Esophagus squamous epithelium (tissue), 5 donors: ENCODE measurements at places on chromosomes 16 and 17. TPM values are rescaled to one million over a fixed set of nuclear protein-coding genes. Genes with fewer than 3 reads are reported as not detected.

The NOL3 gene
- total RNA-seq, result 34.9 TPM

The LGALS9B gene
- total RNA-seq, result 20.8 TPM

The KRTAP1-5 gene
- total RNA-seq, result not detected

The TRPV3 gene
- 0.76 TPM for total RNA-seq

The CLEC3A gene
- not detected for total RNA-seq

The IL17C gene
- not detected for total RNA-seq

The PTGES3L gene
- total RNA-seq, result 0.27 TPM

The CDR2L gene
- 6.3 TPM for total RNA-seq

The CHD9NB gene
- total RNA-seq, result 2.2 TPM

The DPEP2 gene
- 0.18 TPM for total RNA-seq

The ZNF778 gene
- total RNA-seq, result 5.5 TPM

The NFAT5 gene
- 15.7 TPM for total RNA-seq

The PERCC1 gene
- not detected for total RNA-seq

The ALDH3A1 gene
- 480 TPM for total RNA-seq

The MYH13 gene
- 0.18 TPM for total RNA-seq

The OR1D2 gene
- not detected for total RNA-seq

The CSH1 gene
- not detected for total RNA-seq

The TLCD2 gene
- 5.3 TPM for total RNA-seq

The SEC14L5 gene
- total RNA-seq, result 0.57 TPM

The FBXO39 gene
- 2.9 TPM for total RNA-seq

The LRRC37A gene
- 1.1 TPM for total RNA-seq

The KRT24 gene
- 5.5 TPM for total RNA-seq

The HEXIM2 gene
- total RNA-seq, result 1.7 TPM
